ENCODE measurements at places on chromosomes 1 and 21. TPM values are rescaled to one million over a fixed set of nuclear protein-coding genes. Genes with fewer than 3 reads are reported as not detected.

Gene ICOSLG
- 1.9 TPM for polyA plus RNA-seq

GRCh38 chr1:201222125-201222524, 31.5 kb downstream of the IGFN1 start:
- DNase-seq = no peak

DNA sequence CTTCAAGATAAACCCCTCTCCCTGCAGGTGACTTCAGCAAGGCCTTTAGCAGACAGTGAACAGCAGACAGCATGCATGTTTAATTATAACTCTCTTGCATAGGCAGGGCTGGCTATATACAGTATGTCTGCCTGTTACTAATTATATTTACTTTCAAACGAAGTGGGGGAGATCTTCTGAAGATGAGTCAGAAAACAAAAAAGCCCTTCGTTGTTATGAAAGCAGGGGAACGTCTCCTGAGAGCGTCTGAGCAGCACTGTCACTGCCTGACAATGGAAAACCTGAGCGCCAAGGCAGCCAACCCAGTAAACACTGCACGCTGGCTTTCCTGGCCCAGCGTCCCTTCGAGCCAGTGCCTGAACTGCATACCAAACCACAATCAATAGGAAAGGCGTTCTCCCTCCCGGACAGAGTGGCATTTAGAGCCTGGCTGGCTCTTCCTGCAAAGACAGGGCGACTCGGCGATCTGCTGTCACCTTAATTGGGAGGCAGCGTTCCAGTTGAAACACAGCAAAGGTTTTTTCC, 54.1 kb downstream of the TOMM20 start:
- DNase-seq = peak; percentile 55

Gene KIF26B
- 11.3 TPM for polyA plus RNA-seq

DNA sequence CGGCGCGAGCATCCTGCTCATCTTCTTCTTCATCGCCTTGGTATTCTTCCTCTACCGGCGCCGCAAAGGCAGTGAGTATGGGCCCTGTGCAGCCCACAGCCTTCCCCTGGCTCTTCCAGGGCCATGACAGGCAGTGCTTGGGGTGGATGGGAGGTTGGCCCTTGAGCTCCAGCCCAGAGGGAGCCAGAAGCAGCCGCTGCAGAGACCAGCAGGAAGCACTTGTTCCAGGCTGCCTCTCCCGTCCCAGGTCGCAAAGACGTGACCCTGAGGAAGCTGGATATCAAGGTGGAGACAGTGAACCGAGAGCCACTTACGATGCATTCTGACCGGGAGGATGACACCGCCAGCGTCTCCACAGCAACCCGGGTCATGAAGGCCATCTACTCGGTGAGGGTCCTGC, 87.3 kb upstream of the CD1D start:
- no peak for DNase-seq

DNA sequence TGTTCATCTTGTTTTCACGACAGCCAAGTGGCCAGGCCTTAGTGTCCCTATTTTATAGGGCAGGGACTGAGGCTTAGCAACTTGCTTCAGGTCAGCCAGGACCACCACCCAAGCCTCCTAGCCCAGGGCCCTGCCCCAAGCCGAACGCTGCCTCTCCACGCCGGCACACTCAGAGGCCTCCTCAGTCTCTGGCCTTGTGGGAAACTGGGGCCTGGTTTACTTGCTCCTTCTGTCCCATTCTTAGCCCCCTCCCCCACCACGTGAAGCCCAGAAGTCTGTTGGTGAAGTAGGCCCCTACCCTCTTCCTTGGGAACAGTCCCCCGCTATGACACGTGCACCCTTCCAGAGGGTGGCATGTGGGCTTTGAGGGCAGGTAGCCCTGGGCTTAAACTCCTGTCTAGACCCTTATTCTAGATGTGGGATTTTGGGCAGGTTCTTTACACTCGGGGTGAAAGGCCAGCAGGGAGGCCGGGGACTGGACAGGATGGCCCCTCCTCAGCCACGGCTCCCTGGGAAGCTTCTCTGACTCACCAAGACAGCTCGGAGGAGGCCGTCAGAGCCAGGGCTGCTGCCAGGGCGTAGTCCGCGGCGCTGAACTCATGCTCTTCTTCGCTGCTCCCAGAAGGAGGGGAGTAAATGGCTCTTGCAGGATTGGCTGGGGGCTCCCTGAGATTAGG, 4.3 kb downstream of the MYOM3 start:
- DNase-seq = peak; percentile 80

DNA sequence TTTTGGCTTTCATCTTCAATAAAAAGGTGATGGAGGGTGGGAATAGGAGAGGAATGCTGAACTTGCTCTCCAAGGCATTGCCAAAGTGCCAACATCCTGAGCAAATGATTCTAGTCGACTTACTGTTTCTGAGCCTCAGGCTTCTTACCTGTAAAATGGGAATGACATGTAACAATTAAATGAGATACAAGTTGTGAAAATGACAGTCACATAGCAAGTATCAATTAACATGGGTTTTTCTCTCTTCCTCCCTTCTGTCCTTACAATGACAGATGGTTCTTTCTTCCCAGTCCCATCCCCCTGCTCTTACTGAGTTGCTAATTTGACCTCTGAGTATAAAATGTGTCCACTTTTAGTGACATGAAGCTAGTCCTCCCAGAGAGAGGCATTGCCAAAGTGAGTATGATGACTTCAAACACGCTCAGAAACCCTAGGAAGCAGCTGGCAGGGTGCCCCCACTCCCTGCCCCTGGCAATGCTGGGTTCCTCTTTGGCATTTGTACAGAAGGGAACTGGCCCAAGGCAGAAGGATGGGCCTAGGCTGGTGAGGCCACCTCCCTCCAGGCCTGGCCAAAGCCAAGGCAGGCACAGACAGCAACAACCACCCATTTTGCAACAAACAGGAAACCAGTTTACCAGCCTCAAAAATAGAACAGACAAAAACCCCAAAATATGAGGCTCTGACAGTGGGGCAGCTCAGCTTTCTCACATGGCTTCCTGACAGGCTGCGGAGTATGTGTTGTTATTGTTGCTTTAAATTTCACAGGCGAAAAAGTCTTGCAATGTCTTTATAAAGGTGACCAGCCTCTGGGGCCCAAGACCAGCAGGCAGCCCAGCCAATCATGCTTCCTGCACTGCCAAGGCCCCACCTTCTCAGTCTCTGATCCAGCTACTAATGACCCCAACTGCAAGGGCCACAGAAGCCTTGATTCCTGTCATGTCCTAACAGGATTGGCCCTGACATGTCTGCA, 115.9 kb downstream of the HIVEP3 start:
- no peak for DNase-seq

All from hepatocyte (in vitro differentiated cells).